ENCODE measurements at places on chromosomes 16 and 17.

DNA sequence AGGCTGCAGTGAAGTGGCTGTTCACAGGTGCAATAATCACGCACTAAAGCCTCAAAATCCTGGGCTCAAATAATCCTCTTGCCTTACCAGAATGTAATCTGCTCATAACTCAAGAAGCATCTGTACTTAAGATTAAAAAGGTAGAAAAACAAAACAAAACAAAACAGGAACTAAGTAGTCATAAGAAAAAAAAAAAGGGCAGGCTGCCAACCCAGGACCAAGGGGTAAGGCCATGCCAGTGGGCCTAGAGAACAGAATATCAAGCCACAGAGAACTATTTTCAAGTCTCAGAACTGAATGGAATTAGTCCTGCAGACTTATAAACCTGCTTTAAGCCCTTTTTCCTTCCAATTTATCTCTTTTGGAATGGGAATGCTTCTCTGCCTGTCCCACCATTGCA lies 64.8 kb upstream of the TBC1D3K start:
- no peak overlapping the region for H3K4me3 ChIP-seq
- H3K27me3 ChIP-seq, result peaks cover 23% of the 10 kb centered on the region
- H3K27ac ChIP-seq, result no peak overlapping the region
- peaks cover 11% of the 10 kb centered on the region for H3K36me3 ChIP-seq

DNA sequence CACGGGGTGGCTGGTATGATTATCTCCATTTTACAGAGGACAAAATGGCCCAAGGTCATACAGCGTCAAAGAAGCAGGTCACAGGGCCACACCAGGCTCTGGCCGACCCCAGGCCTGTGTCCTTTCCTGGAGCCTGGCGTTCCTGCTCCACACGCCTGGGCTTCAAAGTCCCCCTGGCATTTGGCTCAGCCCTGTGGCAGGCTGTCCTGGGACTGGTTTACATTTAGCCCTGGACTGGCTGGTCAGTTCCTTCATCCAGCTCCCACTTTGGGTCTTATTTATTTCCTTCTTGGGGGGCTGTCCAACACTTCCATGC lies 15.3 kb downstream of the TBX2 start:
- no peak overlapping the region for H3K27ac ChIP-seq
- no peak overlapping the region for H3K4me3 ChIP-seq
- peaks cover 42% of the 10 kb centered on the region for H3K27me3 ChIP-seq
- H3K36me3 ChIP-seq, result no peaks in the 10 kb centered on the region
- no peak for DNase-seq

GRCh38 chr17:78344666-78345065 lies 15.2 kb downstream of the SOCS3 start:
- peak overlapping the region; percentile 44 for H3K27ac ChIP-seq
- DNase-seq, result no peak
- no peaks in the 10 kb centered on the region for H3K27me3 ChIP-seq
- H3K4me3 ChIP-seq, result no peak overlapping the region

- H3K4me1 ChIP-seq, result peaks cover under 1% of the 10 kb centered on the region
- no peak overlapping the region for H3K27ac ChIP-seq
- H3K27me3 ChIP-seq, result peaks cover 4% of the 10 kb centered on the region
- no peak for DNase-seq
- no peaks in the 10 kb centered on the region for H3K36me3 ChIP-seq
- no peak overlapping the region for H3K4me3 ChIP-seq
Observed at GRCh38 chr17:4827399-4827798, 5.7 kb upstream of the MINK1 start.

Data from activated CD4-positive, alpha-beta T cell treated with anti-CD3 and anti-CD28 coated beads, Interleukin-2, amount 10 ng/mL, durations not matched to agents 7 days and 5 days (primary cell).